ENCODE measurements at places on chromosomes 11 and 22.

GRCh38 chr11:61587951-61588727, 7.3 kb upstream of the SYT7 start:
- peak; percentile 66 for DNase-seq

- no peak for DNase-seq
Measured at GRCh38 chr11:2310073-2310785, 8.4 kb downstream of the TSPAN32 start.

GRCh38 chr11:31875866-31876560, 64.9 kb upstream of the PAX6 start:
- no peak for DNase-seq

- no peak for DNase-seq
Measured at GRCh38 chr11:133070791-133071190, 461.5 kb downstream of the OPCML start.

- DNase-seq = no peak
Measured at GRCh38 chr11:12290477-12290922, 86.9 kb upstream of the PARVA start.

Measured in ureter (tissue), 1 donor.